ENCODE measurements at places on chromosomes 5 and 9.

- no peak for DNase-seq
Observed at GRCh38 chr5:67814569-67815311, 400.8 kb upstream of the PIK3R1 start.

DNA sequence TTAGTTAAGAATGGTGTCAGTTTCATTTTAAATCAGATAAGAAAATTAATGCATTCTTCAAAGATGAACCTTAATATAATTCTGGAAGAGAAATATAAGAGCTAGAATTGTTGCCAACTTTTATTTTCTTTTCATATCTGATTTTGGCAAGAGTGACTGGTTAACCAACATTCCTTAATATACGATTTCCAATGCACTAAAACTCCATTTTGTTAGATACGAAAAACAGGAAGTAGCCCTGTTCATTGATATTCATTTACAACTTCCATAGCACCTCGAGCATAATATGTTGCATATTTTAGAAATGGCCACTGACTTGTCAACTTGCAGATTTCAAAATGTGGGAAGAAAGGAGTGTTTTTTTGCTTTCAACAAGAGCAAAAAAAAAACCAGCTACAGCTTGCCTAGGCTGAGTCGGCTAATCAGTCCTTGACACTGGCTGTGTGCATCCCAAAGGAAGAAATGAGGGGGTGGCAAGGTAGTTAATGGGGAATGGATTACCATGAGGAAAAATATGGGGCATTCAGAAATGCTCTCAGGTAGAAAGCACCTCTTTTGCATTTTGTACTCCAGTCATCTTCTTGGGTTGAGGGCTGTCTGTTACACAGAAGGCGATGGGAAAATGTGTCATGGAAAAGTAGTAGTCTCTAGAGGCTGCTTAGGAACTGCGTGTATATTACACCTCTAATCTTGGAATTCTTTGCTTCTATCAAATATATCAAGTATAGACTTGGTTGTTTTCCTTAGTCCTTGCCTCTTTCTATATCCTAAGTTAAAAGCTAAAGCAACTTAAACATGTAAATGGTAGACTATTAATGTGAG is 3.9 kb downstream of the MAP3K1 start:
- DNase-seq: no peak

DNA sequence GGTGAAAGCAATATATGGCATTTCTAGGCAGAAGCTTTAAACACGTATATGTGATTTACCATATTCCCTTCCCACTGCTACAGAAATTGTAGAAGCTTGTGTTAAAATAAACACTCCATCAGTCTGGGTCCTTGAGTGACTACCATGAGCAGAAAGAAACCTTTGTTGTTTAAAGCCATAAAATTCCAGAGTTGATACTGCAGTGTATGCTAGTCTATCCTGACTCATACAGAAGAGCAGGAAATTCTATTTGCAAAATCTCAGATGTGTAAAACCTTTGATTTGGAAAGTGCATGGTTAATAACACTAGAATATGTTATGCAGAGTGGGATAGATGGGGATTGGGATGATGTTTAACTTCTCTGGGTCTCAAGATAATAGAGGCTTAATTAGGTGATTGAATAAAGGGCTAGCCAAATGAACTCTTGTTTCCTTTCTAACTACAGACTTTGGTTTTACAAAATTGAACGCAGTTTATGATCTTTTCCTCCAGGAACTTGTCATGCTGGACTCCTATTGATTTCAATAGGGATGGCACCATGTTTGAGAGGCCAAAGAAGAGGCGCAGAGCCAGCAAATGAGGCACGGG is 282.7 kb upstream of the VLDLR start:
- DNase-seq: no peak

GRCh38 chr5:168209244-168209995 is 82.0 kb upstream of the WWC1 start:
- no peak for DNase-seq

DNA sequence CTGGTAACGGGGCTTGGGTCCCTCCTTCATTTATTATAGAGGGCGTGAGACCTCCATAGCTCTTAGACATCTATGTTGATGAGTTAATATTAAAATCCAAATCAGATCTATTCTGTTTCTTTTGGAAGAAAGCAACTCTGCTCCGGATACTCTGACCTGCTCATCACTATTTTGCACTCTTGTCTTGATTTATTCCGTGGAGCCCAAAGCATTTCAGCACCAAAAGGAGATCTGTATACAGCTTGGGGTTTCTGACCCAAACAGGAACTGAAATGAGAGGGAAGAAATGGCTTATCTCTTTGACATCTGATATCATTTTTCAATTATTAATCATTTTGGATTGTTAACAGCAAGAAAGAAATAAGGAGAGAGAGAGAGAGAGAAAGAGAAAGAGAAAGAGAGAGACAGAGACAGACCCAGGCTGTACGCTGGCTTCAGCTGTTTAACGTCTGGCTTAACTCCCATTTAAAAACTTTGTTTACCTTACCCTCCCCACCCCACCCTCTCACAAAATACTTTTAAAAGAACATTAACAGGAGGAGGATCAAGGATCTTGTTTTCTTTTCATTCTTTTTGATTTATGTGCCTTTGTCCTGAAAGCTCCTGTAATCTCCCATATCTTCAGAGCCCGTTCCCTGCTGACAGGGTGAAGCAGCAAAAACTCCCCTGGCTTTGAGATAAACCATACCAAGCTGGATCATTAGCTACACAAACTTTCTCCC is 231.4 kb upstream of the TUT7 start:
- no peak for DNase-seq

DNA sequence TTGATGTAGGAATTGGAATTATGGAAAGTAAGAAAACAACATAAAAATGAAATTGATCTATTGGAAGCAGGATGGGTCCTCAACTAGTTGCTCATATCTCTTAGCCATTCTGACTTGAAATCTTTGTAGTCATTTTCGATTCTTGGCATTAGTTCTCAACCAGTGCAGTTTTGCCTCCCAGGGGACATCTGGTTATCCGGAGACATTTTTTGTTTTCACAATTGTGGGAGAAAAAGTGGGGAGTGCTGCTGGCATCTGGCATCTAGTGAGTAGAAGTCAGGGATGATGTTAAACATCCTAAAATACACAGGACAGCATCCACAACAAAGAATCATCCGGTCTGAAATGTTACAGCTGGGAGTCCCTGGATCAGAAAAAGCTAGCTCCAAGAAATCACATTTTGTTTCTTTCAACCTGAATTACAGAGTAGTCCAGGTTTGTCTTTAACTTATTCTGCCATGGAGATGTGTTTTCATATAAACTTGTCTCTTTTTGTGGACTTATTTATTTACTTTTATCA is 74.9 kb downstream of the FBXL7 start:
- DNase-seq: no peak
